ENCODE measurements at places on chromosomes 5 and 9.

DNA sequence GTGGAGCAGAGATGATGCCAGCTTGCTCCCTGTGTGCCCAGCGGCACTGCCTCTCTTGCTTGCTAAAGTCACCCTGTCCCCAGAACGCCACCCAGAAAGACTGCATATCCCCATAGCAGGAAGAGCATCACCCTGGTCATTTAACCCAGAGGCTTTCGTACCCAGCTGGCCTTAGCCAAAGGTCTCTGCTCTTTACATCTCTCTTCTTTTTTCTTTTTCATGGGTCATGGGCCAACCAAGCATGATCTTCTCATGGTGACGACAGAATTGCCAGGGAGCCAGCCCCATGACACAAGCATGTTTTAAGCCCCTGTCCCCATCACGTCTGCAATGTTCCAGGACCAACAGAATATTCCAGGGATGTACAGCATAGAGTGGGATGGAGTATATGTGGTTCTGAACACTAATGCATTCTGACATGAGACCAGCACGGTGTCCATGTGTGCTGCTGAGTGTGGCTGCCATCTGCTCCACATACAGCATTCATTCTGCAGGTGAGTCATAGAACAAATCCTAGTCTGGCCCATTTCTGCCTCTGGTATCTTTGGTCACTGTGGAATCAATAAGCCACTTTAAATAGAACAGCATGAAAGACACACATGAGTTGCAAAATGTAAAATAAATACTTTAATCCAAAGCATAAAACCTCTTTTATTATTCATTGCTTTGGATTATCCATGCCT, 203.0 kb downstream of the MED10 start:
- H3K27ac ChIP-seq, result no peak overlapping the region
- no peak overlapping the region for H3K4me3 ChIP-seq
- DNase-seq, result no peak
- peaks cover 6% of the 10 kb centered on the region for H3K27me3 ChIP-seq
- no peaks in the 10 kb centered on the region for H3K36me3 ChIP-seq

GRCh38 chr9:35954942-35955546, 2.9 kb downstream of the OR2S2 start:
- no peak overlapping the region for H3K4me3 ChIP-seq
- H3K36me3 ChIP-seq, result no peaks in the 10 kb centered on the region
- peak; percentile 55 for DNase-seq
- H3K27me3 ChIP-seq, result peaks cover 2% of the 10 kb centered on the region
- H3K4me1 ChIP-seq, result peaks cover 13% of the 10 kb centered on the region
- H3K27ac ChIP-seq, result no peak overlapping the region

DNA sequence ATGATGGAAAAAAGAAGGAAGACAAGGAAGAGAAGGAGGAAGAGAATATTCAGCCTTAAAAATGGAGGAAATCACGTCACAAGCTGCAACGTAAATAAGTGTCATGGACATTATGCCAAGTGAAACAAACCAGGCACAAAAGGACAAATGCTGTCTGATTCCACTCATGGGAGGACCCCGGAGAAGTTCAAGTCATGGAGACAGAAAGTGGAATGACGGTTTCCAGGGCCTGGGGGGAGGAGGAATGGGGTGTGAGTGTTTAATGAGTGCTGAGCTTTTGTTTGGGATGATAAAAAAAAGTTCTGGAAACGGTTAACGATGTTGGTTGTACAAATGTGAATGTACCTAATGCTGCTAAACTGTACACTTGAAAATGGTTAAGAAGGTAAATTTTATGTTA, 439.5 kb downstream of the GADD45G start:
- H3K27ac ChIP-seq, result no peak overlapping the region
- peaks cover 3% of the 10 kb centered on the region for H3K4me1 ChIP-seq
- peaks cover 4% of the 10 kb centered on the region for H3K27me3 ChIP-seq
- no peaks in the 10 kb centered on the region for H3K36me3 ChIP-seq

DNA sequence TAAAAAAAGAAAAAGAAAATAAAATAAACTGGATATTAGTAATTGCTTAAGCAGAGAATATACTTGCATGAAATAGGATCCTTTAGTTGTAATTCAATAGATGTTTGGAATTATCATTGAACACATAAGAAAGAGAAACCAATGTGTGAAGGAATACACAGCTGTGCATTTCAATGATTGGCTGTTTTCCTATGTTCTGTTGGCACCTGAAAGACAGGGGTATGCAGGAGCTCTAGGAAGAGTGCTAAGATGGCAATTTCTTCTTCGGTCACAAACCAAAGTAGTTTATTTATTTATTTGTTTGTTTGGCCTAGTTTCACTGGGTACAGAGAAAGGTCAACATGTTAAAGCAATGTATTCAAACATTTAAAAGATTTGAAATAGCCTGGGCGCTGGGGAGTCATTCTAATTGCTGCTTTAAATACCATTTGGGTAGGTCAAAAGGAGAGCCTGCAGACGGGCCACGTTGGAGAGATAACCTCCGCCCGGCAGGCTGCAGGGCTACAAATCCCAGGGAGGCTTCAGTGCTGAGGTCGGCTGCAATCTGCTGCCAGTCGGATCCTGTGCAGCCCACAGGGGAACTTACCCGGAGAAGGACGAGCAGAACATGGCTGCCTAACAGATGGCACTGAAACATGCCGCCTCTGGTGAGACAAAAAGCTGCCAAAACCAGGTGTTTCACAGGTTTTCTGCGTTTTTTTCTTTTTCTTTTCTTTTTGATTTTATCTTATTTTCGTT, 154.2 kb upstream of the TYRP1 start:
- H3K36me3 ChIP-seq, result peaks cover 3% of the 10 kb centered on the region
- H3K27ac ChIP-seq, result no peak overlapping the region
- H3K4me3 ChIP-seq, result no peak overlapping the region
- DNase-seq, result no peak
- no peaks in the 10 kb centered on the region for H3K27me3 ChIP-seq

DNA sequence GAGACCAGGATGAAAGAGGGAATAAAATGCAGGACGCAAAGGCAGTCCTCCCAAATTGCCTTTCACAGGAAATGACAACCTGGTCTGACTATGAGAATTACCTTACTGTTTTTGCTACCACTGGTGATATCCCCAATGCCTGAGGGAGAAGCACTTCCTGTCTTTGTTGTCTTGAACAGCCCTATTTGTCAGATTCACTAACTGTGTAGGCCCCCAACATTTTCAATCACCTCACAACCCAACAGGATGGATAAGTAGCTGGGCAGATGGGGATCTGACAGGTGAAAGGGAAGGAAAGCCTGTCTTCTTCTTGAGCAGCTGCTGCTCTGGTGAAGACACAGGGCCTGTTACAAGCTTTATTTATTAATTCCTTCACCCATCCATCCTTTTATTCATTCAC, 9.7 kb downstream of the ESM1 start:
- DNase-seq, result no peak
- peaks cover 23% of the 10 kb centered on the region for H3K4me1 ChIP-seq
- H3K27ac ChIP-seq, result no peak overlapping the region
- H3K36me3 ChIP-seq, result no peaks in the 10 kb centered on the region
- peaks cover 3% of the 10 kb centered on the region for H3K27me3 ChIP-seq
- H3K4me3 ChIP-seq, result no peak overlapping the region

- H3K4me1 ChIP-seq, result peaks cover 14% of the 10 kb centered on the region
- no peaks in the 10 kb centered on the region for H3K36me3 ChIP-seq
- H3K4me3 ChIP-seq, result peak overlapping the region; percentile 87
- H3K27me3 ChIP-seq, result peaks cover 14% of the 10 kb centered on the region
- DNase-seq, result peak; percentile 25
Measured at GRCh38 chr5:76083555-76084495, 642 bp downstream of the SV2C start.

GRCh38 chr5:150206779-150207115, 16.9 kb downstream of the SLC6A7 start:
- no peak overlapping the region for H3K27ac ChIP-seq
- peaks cover 7% of the 10 kb centered on the region for H3K27me3 ChIP-seq
- no peak for DNase-seq
- H3K4me3 ChIP-seq, result no peak overlapping the region
- peaks cover 4% of the 10 kb centered on the region for H3K36me3 ChIP-seq
- H3K4me1 ChIP-seq, result peaks cover 8% of the 10 kb centered on the region

- no peak for DNase-seq
- no peak overlapping the region for H3K4me3 ChIP-seq
- H3K27ac ChIP-seq, result no peak overlapping the region
- H3K4me1 ChIP-seq, result peaks cover 3% of the 10 kb centered on the region
- peaks cover 21% of the 10 kb centered on the region for H3K27me3 ChIP-seq
- H3K36me3 ChIP-seq, result no peaks in the 10 kb centered on the region
Measured at GRCh38 chr5:1205255-1206180, 4.1 kb downstream of the SLC6A19 start.

GRCh38 chr9:82736126-82736525, 326.8 kb downstream of the RASEF start:
- H3K4me3 ChIP-seq, result no peak overlapping the region
- no peak for DNase-seq

DNA sequence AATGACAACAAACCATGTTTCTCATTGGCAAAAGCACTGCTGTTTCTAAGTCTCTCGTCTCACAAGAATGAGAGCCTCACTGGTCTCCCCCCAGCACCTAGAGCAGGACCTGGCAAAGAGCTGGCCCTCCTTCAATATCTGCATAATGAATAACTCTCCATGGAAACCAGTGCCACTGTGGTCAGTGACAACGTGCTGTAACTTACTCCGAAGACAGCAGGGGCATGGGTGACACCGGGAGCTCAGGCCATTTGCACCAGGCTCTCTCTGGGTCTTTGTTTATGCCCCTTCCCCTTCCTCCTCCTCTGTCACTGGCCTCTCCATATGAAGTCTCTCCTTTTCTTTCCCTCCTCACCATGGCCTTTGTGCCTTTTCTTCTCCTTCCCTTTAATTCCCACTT, 33.3 kb downstream of the TAS2R1 start:
- no peak overlapping the region for H3K4me3 ChIP-seq
- no peaks in the 10 kb centered on the region for H3K27me3 ChIP-seq
- no peaks in the 10 kb centered on the region for H3K36me3 ChIP-seq

DNA sequence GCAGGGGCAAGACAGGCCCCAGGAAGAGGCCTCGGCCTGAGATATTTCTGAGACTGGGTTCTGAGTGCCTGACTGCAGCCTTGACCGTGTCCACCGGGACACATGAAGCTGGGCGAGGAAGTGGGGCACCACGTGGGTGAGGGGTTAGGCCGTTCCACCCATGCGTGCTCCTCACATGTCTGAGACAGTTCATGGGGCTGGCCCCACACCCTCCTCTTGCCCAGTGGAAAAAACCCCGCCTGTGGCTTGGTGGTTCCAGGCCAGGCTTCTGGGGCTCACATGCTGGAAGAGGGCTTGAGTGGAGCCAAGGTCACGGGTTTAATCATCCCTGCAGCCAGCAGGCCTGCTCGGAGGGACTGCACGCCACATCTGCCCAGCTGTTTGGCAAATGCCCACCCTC, 11.4 kb downstream of the HMCN2 start:
- no peaks in the 10 kb centered on the region for H3K36me3 ChIP-seq
- peaks cover 27% of the 10 kb centered on the region for H3K4me1 ChIP-seq
- peaks cover 2% of the 10 kb centered on the region for H3K27me3 ChIP-seq

DNA sequence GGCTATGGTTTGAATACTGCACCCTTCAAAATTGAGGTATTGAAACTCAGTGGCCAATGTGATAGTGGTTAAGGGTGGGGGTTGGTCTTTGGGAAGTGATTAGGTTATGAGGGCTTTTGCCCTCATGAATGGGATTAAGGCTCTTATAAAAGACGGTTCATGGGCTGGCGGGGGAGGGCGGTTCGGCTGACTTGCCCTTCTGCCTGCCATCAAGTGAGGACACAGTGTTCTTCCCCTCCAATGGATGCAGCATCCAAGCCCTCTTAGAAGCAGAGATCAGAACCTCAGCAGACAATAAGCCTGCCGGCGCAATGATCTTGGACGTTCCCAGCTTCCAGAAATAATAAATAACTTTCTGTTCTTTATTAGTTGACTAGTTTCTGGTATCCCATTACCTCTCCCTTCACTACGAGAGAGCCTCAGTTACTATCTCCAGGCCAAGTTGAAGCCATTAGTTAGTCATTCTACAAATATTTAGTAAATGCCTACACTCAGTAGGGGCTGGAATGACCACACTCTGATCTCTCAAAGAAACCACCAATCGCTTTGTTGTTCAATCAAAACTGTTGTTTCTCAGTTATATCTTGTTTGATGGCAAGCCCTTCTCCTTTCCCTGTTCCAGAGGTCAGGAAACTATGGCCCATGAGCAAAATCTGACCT, 219.3 kb downstream of the TSSK1B start:
- no peak overlapping the region for H3K27ac ChIP-seq
- H3K27me3 ChIP-seq, result peaks cover 3% of the 10 kb centered on the region
- no peak for DNase-seq
- no peak overlapping the region for H3K4me3 ChIP-seq

DNA sequence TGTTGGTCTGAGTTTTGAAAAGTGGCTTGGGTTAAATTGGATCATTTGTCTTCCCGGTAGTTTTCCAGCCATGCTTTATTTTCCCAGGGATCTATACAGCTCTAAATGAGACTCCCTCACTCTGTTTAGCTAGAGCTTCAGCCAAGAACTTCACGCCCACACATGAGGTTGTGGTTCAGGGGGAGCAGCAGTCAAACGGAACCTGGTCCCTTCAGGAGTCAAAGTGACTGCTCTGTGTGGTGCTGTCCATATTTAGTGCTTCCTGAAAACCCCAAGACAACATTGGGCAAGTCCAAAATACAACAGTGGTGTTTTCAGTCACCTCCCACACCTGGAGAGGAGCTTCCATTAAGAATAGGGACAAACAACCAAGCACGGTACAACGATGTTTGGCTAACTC, 90.5 kb downstream of the ANKH start:
- no peak for DNase-seq
- no peak overlapping the region for H3K27ac ChIP-seq
- peaks cover 1% of the 10 kb centered on the region for H3K27me3 ChIP-seq
- H3K36me3 ChIP-seq, result peaks cover 23% of the 10 kb centered on the region
- H3K4me1 ChIP-seq, result peaks cover 9% of the 10 kb centered on the region

DNA sequence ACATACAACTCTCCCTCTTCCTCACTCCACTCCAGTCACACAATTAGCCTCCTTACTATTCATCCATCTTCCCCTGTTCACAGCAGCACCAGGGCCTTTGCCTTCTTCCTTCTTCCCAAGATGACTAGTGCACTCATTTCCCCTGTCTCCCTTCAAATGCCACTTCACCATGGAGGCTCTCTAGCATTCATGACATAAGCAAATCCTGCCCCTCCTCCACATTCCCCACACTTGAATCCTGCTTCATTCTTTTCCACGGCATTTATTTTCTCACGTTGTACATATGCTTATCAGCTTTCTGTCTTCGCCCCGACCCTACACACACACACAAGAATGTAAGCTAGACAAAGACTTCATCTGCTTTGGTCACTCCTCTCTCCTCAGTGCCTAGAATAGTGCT, 133.3 kb downstream of the CDK5RAP2 start:
- no peaks in the 10 kb centered on the region for H3K4me1 ChIP-seq
- no peak for DNase-seq
- no peaks in the 10 kb centered on the region for H3K27me3 ChIP-seq
- no peak overlapping the region for H3K4me3 ChIP-seq

- H3K27me3 ChIP-seq, result peaks cover 14% of the 10 kb centered on the region
- H3K4me1 ChIP-seq, result peaks cover 25% of the 10 kb centered on the region
- H3K4me3 ChIP-seq, result peak overlapping the region; percentile 96
- H3K27ac ChIP-seq, result peak overlapping the region; percentile 75
- H3K36me3 ChIP-seq, result no peaks in the 10 kb centered on the region
- peak; percentile 50 for DNase-seq
Measured at GRCh38 chr9:2017331-2018161, 2.4 kb downstream of the SMARCA2 start.

All from endothelial cell (in vitro differentiated cells).